ENCODE measurements at places on chromosomes 2 and 18. TPM values are rescaled to one million over a fixed set of nuclear protein-coding genes. Genes with fewer than 3 reads are reported as not detected.

DNA sequence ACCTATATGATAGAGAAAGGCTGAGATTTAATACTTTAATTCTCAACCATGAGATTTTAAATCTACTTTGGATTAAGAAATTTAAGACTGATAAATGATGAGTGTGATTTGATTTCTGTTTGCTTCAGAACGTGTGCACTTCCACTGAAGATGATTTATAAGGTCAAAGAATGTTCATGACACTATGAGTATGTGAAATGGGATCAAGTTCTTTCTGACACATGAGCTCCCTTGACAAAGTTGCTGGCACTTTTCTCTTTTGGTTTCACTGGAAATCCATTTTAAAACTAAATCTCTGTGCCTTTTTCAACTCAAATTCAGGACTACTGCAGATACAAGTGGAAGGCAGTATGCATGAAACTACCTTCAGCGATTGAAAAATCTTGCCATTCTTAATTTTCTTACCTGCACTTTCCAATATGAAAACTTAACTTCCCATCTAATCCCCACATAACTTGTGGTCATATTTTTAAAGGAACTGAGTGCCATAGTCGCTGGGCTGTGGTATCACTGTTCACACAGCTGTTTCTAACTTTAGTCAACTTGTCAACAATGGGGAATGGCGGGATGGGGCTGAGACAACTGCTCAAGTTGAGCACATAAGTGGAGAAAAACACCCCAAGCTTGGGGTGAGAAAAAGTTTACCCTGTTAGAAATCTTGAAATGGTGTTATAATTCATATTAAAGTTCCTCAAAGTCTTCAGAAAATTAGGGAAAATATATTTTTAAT lies 51.8 kb upstream of the TTN start:
- DNase-seq, result no peak

- no peak for DNase-seq
These were observed 116.1 kb downstream of the SPTBN1 start for GRCh38 chr2:54572262-54572635.

- DNase-seq, result no peak
These were observed 3.2 kb downstream of the SNX17 start for GRCh38 chr2:27373567-27373966.

LTBP1 gene
- total RNA-seq, result 27.4 TPM

CAVIN2 gene
- total RNA-seq, result not detected

- no peak for DNase-seq
These were observed 57.8 kb downstream of the RBKS start for GRCh38 chr2:27832396-27832795.

CMPK2 gene
- total RNA-seq, result 0.69 TPM
